ENCODE measurements at places on chromosomes 3 and 15.
A peak's percentile ranks its signal among the peaks of the same experiment; 100 is the strongest.

- no peak for DNase-seq
Observed at GRCh38 chr3:45017821-45018220, 8.3 kb upstream of the CLEC3B start.

- no peak for DNase-seq
Observed at GRCh38 chr15:59282515-59283337, 76.1 kb downstream of the LDHAL6B start.

DNA sequence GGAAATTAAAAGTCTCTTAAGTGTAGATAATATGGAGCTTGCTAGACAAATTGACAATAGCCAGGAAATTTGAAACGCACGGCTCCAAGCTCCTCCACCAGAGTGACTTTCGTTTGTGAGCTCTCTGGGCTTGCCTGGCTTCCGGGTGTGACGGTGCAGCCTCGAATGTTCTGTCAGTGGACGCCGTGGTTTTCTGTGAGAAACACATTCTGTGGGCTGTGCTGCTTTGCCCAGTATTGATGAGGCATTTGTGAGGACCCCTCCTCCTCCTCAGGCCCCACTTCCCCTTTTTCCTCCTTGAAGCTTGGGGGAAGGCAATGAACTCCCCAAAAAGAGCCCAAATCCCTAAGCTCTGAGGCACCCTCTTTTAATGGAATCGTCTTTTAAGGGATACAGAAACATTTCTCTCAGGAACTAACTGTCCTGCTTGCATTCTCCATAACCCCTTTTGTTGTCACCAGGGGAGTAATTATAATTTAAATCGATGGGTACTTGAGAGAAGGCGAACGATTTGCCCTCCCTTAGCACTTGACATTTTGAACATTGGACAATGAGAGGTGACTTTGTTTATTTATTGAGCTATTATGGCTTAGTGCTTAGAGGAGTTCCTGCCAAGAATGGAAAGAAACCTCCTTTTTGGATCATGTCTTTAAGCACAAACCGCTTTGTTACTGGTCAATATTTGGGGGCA lies 40.8 kb downstream of the POLR2M start:
- DNase-seq, result no peak

- DNase-seq, result no peak
Observed at GRCh38 chr15:69853544-69853951, 244.2 kb downstream of the TLE3 start.

DNA sequence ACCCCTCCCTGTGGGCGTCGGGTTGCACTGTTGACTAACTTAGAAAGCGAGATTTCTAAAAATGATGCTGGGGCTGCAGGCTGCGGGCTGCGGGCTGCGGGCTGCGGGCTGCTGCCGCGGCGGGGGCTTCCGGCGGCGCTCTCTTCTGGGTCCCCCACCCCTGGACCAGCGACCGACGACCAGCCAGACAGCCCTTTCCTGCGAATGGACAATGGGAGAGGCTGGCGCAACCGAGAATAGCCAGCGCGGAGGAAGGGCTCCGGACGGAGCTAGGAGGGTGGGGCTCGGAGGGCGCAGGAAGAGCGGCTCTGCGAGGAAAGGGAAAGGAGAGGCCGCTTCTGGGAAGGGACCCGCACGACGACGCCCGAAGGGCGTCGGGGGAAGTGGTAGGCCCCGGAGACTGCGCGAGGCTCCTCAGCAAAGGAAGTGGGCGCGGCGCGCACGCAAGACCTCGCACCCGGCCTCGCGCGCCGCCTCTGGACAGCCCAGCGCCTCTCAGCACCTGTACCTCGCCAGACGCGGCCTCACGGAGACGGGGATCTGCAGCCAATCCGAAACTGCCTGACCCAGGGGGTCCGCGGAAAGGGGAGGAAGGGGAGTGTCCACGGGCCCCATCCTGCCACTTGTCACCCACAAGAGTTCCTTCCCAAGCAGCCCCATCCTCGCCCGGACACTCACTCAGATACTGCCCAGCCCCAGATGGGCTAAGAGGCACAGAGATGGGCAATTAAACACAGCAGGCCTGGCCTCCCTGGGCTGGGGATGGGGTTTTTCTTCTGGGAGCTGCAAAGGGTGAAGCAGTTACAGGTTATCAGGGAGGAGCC lies 70.7 kb downstream of the SLC12A8 start:
- no peak for DNase-seq

GRCh38 chr15:85692321-85692720 lies 102.4 kb downstream of the KLHL25 start:
- no peak for DNase-seq

DNA sequence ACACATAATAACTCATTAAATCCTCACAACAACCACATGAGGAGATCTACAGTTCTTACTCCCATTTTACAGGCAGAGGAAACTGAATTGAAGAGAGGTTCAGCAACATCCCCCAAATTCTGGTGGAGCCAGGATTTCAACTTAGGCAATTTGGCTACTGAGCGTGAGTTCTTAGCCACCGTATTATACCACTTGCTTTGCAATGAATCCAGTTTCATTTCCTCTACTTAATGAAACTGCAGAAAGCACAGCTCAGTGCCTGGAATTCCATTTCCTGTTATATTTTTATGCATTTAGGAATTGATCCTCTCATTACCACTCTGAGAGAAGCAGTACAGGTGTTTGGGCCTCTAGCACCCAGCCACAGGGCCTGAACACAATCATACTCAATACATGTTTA lies 4.3 kb downstream of the ZNF860 start:
- DNase-seq, result no peak

DNA sequence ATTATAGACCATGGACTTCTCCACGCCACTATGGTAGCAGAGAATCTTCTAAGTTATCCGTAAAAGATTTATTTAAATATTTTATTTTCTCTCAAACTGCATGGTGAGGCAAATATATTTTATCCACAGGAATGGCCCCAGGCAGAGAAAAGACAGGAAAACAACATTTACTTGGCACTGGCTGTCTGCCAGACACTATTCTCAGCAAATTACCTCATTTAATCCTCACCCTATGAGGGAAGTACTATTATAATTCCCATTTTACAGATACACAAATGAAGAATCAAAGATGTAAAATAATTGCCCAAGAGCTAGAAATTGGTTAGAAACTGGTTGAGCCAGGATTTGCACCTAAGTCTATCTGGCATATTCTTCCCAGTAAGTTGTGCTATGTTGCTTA lies 361.4 kb upstream of the IL12A start:
- no peak for DNase-seq

- DNase-seq, result no peak
Observed at GRCh38 chr15:52717924-52718323, 38.7 kb upstream of the ATOSA start.

- no peak for DNase-seq
Observed at GRCh38 chr3:119649761-119650160, 10.6 kb downstream of the POPDC2 start.

DNA sequence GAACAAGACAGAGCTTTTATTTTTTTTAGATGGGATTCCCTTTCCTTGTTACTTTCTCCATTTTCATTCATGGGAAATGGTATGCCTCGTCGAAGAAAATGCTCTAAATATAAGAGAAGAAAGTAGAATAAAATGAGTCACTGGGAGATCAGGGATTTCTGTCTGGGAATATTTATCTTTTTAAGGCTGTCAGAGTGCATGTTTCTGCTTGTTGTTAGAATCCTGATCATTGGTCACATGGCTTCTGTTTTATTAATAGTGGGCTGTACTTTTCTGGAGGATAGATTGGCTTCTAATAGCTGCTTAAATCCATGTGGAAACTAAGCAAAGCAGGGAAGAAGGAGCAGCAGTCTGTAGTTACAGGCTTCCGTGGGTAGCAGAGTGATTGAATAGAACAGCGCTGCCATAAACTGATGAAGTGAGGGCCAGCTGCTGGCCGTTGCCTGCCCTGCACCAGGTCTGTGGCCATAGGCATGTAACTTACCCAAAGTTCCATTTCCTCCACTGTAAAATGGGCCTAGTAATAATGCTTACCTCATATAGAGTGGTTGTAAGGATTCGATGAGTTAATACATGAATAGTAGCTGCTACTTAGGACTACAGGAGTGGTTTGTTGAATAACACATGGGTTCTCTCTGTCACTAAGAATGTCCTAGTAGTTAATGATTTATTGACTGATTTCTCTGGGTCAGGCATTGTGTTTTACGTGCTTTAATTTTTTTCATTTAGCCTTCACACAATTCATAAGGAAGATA lies 289.9 kb downstream of the SATB1 start:
- no peak for DNase-seq

DNA sequence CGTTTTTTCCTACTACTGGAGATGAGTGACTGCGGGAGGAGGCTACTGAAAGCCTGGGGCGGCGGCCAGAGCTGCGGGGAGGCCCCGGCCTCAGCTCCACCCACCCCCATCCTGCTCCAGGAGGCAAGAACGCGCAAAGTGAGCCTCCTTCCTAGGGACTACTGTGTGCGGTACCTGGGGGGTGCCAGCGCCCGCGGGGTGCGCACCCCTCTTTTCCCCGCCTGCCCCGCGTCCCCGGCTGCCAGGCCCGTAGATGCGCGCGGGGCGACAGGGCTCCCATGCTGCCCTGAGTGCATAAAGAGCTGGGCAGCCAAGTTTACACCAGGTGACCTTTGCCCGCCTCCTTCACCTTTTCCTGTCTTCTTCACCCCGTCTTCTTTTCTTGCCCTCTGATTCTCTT lies 2.5 kb upstream of the USF3 start:
- no peak for DNase-seq

DNA sequence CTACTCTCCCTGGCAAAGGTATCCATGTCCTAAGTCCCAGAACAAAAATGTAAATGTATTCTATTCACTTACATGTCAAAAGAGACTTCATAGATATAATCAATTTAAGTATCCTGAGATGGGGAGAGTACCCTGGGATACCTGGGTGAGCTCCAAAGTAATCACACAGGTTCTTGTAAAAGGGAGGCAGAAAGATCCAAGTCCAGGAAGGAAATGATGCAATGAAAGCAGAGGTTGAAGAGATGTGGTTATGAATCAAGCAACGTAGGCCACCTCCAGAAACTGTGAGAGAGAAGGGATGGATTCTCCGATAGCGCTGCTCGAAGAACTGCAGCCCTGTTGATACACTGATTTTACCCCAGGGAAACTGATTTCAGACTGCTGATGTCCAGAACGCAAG lies 93.9 kb upstream of the VGLL3 start:
- no peak for DNase-seq

- peak; percentile 89 for DNase-seq
Observed at GRCh38 chr15:88258093-88258641, 1.6 kb upstream of the NTRK3 start.

DNA sequence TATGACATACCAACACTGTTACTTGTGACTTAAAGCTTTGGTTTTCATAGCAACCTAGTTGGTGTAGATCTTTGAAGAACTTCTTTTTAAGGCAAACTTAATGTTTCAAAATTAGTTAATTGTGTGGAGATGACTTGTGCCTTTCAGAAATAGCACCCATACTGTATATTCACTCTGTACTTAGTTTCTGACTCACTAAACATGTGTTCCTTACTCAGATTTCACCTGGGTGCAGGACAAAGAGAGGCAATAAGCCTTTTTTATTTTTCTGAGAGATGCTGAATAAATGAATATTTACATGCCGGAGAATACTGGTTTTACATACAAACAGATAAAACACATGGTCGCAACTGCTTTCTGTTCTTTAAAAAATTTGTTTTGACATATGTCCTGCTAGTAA lies 44.8 kb downstream of the SLC25A26 start:
- no peak for DNase-seq

DNA sequence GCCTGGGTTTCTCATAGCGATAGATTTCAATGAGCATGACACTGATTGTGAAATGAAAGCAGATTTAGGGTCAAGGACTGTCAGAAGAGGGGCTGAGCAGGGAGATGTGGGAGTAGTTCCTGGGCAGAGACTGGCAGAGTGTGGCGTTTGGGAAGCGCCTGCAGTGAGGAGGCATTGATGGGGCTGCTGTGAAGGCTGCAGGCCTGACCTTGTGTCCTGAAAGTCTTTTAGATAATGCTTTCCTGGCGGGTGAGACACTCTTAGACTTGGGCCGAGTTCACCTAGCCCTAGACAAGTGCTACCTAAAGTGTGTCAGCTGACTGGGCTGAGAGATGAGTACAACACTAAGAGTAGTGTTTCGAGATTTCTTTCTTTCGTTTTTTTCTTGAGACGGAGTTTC lies 20.7 kb downstream of the USP13 start:
- no peak for DNase-seq

DNA sequence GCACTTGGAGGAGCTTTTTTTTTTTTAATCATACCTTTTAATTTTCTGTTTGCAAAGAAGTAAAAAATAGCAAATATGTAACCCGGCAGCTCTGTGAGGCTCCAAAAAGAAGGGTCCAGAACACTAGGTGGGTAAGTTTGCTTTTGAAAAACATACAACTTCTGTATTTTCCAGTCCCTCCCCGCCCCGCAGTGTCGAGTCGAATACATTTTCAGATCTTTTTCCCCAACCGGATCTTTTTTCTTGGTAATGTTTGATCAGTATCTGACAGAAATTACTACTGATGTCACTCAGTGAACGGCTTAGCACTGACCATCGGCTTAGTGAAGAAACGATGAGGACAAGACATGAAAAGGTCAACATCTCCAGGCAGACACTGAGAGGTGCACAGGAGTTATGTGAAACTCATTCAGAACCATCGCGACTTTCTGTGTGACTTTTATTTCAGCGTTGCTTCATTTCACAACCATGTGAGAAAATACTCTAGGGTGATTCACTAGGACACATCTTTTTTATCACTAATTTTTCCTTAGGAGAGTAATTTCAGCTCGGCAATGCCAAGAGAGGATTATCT lies 11.0 kb downstream of the ISL2 start:
- no peak for DNase-seq

- DNase-seq, result no peak
Observed at GRCh38 chr3:191355406-191355805, 25.1 kb upstream of the UTS2B start.

GRCh38 chr3:16810593-16811367 lies 74.0 kb upstream of the PLCL2 start:
- DNase-seq, result no peak

GRCh38 chr3:105905328-105905727 lies 36.5 kb upstream of the CBLB start:
- DNase-seq, result no peak

DNA sequence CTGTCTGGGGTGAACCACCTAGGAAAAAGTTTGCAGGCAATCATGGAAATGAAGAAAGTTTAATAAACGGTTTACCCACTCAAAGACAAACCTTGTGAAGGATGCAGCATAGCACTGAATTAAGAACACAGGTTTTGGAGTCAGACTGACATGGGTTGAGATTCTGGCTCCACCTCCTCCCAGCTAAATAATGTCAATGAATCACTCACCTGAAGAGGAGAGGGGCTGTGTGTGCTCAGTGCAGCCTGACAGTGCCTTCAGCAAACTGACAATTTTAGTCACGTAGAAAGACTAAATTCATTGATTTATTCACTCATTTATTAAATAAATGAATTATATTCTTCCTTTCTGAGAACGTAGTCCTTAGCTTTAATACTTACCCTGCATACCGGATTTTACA lies 18.9 kb downstream of the NR1I2 start:
- no peak for DNase-seq

DNA sequence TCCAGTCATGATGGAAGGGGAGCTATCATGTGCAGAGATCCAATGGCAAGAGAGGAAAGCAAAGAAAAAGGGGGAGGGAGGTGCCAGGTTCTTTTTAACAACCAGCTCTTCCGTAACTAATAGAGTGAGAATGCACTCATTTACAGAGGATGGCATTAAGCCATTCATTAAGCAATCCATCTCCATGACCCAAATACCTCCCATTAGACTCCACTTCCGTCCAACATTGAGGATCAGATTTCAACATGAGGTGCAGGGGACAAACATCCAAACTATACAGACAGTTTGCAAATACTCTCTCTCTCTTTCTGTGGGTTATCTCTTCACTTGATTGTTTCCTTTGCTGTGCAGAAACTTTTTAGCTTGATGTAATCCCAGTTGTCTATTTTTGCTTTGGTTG lies 21.2 kb downstream of the ZDHHC23 start:
- DNase-seq, result no peak

Data from SK-N-DZ (cell line).